ENCODE measurements at places on chromosomes 12 and 14. TPM values are rescaled to one million over a fixed set of nuclear protein-coding genes. Genes with fewer than 3 reads are reported as not detected.

DNA sequence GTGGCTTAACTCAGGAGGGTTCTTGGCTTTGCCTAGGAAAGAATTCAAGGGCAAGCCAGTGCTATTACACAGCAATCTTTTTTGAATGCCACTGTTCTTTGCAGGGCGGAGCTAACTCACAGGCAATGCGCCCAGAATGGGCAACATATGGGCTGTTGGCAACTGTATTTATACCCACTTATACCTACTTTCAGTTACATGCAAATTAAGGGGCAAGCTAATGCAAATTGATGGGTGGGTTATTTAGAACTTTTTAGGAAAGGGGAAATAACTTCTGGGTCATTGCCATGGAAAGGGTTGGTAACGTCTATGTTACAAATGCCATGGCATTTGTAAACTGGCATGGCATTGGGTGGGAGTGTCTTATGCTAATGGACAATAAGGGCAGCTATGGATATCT, 85.4 kb downstream of the C12orf50 start:
- DNase-seq: no peak

DNA sequence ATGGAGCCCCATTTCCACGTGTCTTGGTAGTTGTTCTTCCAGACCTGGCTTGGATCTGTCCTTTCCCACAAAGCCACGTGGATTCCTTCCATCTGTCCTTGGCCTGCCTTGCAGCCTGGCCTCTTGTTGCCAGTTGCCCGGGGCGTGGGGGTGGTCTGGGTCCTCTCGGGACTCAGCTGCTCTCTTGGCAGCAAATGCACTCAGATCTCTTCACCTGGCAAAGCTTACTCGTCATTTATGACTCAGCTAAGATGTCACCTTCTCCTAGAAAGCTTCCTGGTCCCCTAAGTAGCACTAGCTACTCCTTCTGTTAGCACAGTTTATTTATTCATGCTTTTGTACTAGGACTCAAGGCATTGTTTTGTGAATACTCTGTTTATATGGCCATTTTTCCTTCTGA, 13.6 kb downstream of the PLEKHG3 start:
- no peak for DNase-seq

DNA sequence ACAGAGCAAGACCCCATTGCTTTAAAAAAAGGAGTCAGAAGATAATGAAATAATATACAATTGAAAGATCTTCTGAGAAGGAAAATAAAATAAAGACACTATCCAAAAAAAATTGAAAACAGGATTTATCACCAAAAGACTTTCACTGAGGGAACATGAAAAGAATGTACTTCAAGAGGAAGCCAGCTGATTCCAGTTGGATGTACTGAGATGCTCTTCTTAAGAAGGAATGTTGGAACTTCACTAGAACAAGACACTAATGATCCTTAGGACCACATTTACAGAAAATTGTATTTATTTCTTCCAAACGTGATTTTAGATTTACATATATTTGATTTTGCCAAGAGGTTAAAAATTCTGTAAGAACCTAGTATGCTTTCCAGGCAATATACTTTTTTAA, 65.6 kb upstream of the CNOT2 start:
- no peak for DNase-seq

DNA sequence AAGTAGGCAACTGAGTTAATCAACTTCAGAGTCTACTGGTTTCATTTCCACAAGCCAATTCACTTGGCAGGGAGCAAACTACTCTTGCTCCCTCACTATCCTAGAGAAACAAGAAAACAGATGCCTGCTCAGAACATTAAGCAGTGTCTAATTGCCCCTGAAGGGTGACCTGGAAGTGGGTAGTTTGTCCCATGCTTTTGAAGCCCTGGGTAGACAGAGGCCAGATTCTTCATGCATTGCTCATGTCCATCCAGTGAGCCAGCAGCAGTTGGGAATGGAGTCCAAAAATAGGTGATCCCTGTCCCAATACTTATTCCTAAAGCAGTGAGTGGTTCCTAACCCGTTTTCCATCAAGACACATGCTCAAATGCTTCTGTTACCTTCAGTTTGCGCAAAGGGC, 48.8 kb downstream of the BICDL1 start:
- no peak for DNase-seq

GRCh38 chr14:45559626-45560025, 306.6 kb upstream of the MIS18BP1 start:
- DNase-seq: no peak

DNA sequence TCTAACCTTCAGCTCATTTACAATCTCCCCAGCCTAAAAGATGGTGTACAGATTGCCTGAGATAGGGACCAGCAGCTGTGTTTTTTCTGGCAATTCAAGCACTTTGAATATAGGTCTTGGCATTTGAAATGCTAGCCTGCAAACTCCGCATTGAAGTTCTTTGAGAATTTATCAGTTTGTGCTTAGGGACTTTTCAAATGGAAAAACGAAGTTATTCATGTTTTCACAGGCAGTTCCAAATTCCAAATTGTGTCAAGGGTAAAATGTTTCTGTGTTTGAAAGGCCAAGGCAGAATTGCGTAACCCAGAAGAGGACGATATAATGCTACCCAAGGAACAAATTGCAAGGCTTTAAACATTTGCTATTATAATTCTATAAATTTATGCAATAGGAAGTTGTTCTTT, 168.9 kb upstream of the RASSF8 start:
- no peak for DNase-seq

- peak; percentile 15 for DNase-seq
Measured at GRCh38 chr12:122067966-122068365, 10.6 kb upstream of the MLXIP start.

- no peak for DNase-seq
Measured at GRCh38 chr14:104150136-104151025, 12.0 kb downstream of the KIF26A start.

DNA sequence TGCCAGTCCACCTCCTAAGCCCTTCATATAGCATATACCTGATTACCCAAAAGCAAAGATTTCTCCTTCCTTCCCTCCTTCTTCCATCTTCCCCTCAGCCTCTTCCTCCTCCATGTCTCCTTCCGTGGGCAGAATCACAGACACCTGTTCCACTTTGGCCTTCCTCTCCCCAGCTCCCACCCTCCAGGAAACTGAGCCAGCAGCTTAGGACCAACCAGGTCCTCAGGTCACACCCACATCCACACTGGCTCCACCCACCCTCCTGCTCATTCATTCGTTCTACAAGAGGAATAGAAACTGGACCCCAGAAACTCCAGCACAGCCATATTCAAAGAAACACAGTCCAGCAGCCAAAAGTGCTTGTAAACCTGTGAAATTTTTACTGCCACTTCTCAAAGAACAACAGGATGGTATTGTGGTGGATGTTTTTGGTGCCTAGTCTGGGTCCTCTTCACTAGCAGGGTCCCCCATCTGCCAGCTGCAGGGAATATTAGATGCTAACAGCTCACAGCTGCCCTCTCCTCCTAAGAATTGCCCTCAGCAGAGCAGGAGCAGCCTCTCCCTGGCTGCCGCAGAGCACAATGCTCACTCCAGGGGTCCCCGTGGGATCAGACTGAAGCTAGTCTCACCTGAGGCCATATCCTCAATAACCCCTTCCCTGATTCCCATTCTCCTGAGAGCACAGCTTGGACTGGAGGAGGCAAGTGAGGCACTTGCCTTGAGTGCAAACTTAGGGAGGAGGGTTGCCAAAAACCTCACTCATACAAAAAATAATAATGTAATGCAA, 18.4 kb downstream of the CMKLR1 start:
- no peak for DNase-seq

- DNase-seq: no peak
Measured at GRCh38 chr12:124904306-124905098, 9.9 kb downstream of the UBC start.

DNA sequence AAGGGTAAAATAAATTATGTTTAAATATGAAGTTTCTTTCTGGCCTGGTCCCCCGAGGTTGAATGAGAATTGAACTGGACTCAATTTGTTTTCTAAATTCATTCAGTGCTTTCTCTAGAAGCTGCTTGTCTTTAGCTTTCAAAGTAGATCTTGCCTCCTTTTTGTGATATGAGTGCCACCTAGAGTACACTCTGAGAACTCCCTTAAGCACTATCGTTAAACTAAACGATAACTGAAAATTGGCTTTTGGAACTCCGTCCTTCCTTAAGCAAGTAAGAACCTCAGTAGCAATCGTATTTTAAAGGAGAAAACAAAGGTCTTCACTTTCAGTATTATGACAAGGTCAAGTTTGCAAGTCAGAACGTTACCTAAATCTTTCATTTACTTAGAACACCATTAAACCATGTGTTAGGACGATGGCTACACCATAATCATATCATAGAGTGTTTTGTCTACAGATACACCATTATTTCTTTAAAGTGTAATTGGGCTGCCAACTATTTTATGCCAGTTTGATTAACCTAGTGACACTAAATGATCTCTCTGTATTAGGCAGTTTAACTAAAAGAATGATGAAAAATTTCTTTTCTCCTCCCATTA, 364.8 kb downstream of the SNAPC1 start:
- DNase-seq: peak; percentile 16

GRCh38 chr14:71527838-71528237, 404.4 kb upstream of the RGS6 start:
- no peak for DNase-seq

DNA sequence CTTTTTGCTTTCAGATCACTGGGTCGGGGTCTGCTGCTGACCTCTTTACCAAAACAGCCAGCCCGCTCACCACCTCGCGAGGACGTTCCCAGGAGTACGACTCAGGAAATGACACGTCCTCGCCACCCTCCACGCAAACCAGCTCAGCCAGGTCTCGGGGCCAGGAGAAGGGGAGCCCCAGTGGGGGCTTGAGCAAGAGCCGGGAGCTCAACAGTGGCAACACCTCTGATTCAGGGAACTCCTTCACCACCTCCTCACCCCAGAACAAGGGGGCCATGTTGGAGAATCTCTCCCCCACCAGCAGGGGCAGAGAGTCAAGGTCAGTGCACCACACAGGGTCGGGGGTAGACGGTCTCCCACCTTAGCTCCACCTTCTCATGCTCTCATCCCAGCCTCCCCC, 33.4 kb upstream of the HSPB8 start:
- no peak for DNase-seq

- no peak for DNase-seq
Measured at GRCh38 chr12:132094269-132094891, 49.7 kb downstream of the DDX51 start.

Gene SYNE3
- total RNA-seq: 47.7 TPM

Gene GAS2L3
- 0.55 TPM for total RNA-seq

Gene SERPINA3
- total RNA-seq: not detected

Gene AQP6
- not detected for total RNA-seq

Gene SERPINA9
- not detected for total RNA-seq

Gene PZP
- total RNA-seq: not detected

Data from CD4-positive, alpha-beta memory T cell (primary cell).